ENCODE measurements at places on chromosomes 11 and 22.
A peak's percentile ranks its signal among the peaks of the same experiment; 100 is the strongest.

GRCh38 chr11:64996710-64997380 is at the start of gene BATF2:
Gene BATF2 (minus strand): TSS chr11:64996971. CDS start chr11:64996914, 57 bp downstream.
- DNase-seq = peak; percentile 91

DNA sequence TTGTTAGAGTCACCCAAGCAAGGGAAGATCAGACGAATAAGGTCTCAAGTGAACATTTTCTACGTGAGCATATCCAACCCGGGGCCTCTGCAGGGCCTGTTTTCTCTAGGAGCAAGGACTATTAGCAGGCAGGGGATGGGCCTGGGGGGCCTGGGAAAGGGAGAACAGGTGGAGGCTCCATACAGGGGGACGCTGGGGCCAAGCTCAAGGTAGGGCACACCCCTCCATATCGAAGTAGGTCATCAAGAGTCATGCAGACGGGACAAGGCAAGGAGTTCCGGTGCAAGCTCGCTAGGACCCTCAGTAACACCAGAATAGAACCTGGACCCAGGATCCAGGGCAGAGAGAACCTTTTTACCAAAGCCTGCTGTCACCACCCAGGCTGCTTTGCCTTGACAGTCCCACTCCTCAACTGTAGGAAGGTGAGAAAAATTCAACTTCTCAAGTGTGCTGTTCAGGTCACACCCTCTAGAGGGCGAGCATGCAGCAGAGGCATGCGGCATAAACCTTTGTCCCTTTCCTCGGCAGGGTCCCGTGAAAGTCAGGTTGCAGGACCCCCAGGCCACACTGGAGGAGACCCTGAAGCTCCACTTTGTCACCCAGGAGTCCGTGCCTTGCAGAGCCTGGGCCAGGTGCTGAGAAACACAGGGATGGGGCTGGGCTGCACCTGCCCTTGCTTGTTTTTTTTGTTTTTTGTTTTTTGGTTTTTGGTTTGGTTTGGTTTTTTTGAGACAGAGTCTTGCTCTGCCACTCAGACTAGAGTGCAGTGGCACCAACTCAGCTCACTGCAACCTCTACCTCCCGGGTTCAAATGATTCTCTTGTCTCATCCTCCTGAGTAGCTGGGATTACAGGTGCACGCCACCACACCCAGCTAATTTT is 8.6 kb upstream of the APOBEC3B start:
- peak; percentile 47 for DNase-seq

GRCh38 chr11:64850979-64851567 is 6.6 kb upstream of the CDC42BPG start:
- DNase-seq = no peak

GRCh38 chr11:27472398-27473016 is at the start of gene LGR4:
Gene LGR4 (minus strand): TSS chr11:27472790. CDS start chr11:27472302, 488 bp downstream.
- peak; percentile 91 for DNase-seq

- DNase-seq = no peak
These were observed 52.2 kb upstream of the CARS1 start for GRCh38 chr11:3109434-3109833.

DNA sequence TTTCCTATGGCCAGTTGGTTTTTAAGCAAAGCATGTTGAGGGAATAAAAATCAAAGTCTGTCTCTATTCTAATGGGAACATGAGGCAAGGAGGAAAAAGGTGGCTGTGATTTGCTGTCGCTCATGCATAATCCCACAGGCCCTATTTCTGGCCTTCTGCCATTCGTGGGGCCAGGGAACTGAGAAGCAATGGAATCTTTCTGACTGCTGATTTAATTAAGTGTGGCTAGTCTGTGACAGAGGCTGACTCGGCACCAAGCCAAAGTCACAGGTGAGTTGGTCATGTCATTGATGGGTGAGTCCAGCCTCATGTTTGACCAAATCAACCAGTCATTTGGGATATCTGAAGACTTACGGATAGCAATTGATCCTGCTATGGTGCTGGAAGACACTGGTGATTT is 429.3 kb upstream of the CADM1 start:
- no peak for DNase-seq

Data from HTR-8/SVneo (cell line).